ENCODE measurements at places on chromosomes 7 and 10. TPM values are rescaled to one million over a fixed set of nuclear protein-coding genes. Genes with fewer than 3 reads are reported as not detected.
A peak's percentile ranks its signal among the peaks of the same experiment; 100 is the strongest.

DNA sequence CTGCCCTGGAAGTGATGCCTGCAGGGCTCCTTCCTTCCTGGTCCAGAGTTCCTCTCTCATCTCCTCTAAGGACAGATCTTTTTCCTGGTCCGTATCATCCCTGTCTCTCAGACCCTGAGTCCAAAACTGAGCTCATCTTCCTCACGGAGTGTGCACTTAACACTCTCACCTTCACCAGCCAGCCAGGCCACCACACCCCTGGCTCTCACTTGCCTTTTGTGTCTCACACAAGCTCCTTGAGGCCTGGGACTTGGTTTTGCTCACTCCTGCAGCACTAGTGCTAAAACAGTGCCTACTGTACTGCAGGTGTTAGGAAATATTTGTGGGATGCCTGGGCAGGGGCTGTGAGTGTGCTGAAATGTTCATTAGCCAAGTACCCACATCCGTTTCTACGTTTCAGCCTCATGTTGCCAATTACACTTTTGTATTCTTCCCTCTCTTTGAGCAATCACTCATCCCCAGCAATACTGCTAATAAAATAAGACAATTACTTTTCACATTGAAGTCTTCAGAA lies 21.4 kb upstream of the PARP12 start:
- no peak for DNase-seq
- peaks cover 14% of the 10 kb centered on the region for H3K36me3 ChIP-seq
- no peak overlapping the region for H3K27ac ChIP-seq
- peaks cover 7% of the 10 kb centered on the region for H3K4me1 ChIP-seq
- no peak overlapping the region for H3K4me3 ChIP-seq

- peak overlapping the region; percentile 69 for H3K4me3 ChIP-seq
- H3K36me3 ChIP-seq: no peaks in the 10 kb centered on the region
- peaks cover 48% of the 10 kb centered on the region for H3K4me1 ChIP-seq
- no peak for DNase-seq
Measured at GRCh38 chr7:108001764-108002725, 916 bp downstream of the LAMB1 start.

GRCh38 chr7:115037128-115037802 lies 115.4 kb downstream of the MDFIC start:
- no peaks in the 10 kb centered on the region for H3K27me3 ChIP-seq
- no peak overlapping the region for H3K4me3 ChIP-seq
- no peak for DNase-seq
- H3K4me1 ChIP-seq: no peaks in the 10 kb centered on the region

DNA sequence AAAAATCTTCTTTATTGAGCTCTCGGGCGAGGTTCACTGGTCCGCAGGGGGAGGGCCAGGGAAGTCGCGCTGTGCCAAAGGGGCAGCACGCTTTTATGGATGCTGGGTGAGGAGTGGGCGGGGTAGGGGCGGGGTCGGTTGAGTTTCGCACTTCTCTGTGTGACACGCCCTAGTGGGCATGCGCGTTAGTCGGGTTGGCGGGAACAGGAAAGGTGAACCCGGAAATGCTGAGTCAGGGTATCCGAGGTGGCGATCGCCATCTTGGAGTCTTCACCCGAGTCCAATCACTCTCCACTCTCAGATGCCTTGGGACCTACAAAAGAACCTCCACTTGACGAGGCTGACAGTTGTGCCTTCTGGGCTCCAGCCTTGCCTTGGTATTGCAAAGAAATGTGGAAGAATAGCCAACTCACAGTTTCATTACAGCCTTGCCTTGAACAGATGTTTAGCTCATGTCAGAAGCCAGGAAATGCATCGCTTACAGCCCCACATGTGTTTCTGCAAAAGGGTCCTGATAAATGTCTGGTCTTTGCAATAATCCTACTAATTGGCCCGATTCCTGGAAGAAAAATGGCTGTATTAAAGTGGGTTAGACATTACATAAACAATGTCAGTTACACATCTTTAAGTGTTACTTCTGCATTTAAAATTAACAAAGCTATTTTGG lies 64.1 kb downstream of the AHR start:
- DNase-seq: no peak
- H3K27me3 ChIP-seq: no peaks in the 10 kb centered on the region
- no peaks in the 10 kb centered on the region for H3K36me3 ChIP-seq
- no peaks in the 10 kb centered on the region for H3K4me1 ChIP-seq
- no peak overlapping the region for H3K27ac ChIP-seq

DNA sequence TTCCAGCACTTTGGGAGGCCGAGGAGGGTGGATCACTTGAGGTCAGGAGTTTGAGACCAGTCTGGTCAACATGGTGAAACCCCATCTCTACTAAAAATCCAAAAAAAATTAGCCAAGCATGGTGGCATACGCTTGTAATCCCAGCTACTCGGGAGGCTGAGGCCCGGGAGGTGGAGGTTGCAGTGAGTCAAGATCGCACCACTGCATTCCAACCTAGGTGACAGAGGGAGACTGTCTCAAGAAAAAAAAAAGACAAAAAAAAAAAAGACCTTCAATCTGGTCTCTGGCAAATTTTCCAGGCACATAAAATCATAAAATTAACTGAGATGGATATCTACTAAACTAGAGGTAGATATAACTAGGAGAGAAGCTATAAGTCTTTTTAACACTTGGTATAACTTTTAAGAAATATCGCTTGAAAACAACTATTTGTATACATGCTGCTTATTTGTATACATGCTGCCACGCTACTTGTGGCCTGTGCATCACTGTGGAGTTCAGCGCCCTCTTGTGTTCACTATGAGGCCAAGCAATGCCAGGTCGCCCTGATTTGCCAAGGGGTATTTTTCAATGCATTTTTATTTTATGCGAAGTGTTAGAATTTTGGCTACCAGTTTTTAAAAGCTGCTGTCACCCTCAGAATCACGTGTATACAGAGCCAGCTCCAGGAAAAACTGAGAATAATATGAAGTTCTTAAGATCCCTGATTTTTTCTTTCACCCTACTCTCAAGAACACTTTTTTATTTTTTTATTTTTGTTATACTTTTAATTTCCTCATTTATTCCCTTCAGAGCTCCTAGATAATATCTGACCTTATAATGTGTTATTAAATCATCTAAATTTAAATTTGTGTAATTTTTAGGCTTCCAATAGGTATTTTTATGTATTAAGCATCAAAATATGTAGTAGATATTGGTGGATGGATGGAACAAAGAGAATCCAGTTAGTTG lies 26.7 kb downstream of the CYCS start:
- H3K4me1 ChIP-seq: peaks cover 7% of the 10 kb centered on the region
- H3K36me3 ChIP-seq: no peaks in the 10 kb centered on the region
- no peak overlapping the region for H3K4me3 ChIP-seq
- no peaks in the 10 kb centered on the region for H3K27me3 ChIP-seq
- DNase-seq: peak; percentile 61
- H3K27ac ChIP-seq: no peak overlapping the region

DNA sequence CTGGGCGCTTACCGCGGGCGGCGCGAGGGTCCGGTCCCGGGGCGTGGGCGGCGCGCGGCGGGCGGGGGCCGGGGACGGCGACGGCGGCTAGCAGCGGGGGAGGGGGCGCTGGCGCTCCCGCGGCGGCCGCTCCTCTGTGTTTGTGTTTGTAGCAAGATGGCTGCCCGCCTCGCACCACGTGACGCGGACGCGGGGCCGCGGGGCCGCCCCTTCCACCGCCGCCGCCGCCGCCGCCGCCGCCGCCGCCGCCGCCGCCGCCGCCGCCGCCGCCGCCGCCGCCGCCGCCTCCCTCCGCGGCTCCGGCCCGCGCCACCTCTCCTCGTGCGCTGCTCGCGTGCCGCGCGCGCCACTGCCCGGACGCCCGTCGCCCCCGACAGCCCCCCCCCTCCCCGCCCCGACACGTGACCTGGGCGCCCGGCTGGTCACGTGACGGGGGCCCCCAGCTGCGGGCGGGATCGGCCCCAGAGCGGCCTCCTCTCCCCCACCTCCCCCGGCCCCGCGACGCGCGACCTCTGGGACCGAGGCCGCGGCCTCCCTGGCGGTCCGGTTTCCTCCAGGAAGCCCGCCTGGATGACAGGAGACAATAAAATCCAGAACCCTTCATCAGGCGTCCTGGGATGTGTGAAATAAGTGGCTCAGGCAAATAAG lies at the start of gene GIGYF1:
TSS of gene GIGYF1 (minus strand) at position 153 of the 648 bp plus-strand sequence. CDS start 6,012 bp downstream, outside the sequence.
- H3K4me1 ChIP-seq: peaks cover 34% of the 10 kb centered on the region
- H3K4me3 ChIP-seq: peak within 1 kb of the TSS; percentile 80
- H3K36me3 ChIP-seq: no peaks in the 10 kb centered on the region
- peak; percentile 88 for DNase-seq
- no peaks in the 10 kb centered on the region for H3K27me3 ChIP-seq
- H3K27ac ChIP-seq: peak within 1 kb of the TSS; percentile 74

- H3K4me3 ChIP-seq: no peak overlapping the region
- H3K4me1 ChIP-seq: peaks cover 58% of the 10 kb centered on the region
- DNase-seq: no peak
- no peak overlapping the region for H3K27ac ChIP-seq
- H3K27me3 ChIP-seq: no peaks in the 10 kb centered on the region
Measured at GRCh38 chr7:152336754-152337368, 98.9 kb downstream of the KMT2C start.

DNA sequence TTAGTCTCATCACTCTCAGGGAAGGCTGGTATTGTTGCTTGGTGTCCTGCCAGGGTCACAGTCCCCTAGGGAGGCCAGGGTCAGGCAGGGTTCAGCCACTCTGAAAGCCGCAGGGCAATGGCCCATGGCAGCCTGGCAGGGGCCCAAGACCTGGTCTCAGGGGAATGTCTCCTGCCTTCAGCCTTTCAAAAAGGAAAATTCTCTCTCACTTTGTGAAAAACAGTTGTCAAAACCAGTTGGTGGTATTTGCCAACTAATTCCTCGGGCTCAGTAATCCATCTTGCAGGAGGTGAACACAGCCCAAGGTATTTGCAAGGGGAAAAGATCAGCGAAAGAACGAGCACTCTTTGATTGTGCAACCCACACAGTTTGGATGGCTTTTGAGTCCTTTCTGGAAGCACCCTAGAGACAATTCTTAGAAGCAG lies 101.5 kb downstream of the JCAD start:
- no peaks in the 10 kb centered on the region for H3K36me3 ChIP-seq
- no peak overlapping the region for H3K4me3 ChIP-seq
- H3K27me3 ChIP-seq: no peaks in the 10 kb centered on the region
- no peak overlapping the region for H3K27ac ChIP-seq
- DNase-seq: peak; percentile 50

DNA sequence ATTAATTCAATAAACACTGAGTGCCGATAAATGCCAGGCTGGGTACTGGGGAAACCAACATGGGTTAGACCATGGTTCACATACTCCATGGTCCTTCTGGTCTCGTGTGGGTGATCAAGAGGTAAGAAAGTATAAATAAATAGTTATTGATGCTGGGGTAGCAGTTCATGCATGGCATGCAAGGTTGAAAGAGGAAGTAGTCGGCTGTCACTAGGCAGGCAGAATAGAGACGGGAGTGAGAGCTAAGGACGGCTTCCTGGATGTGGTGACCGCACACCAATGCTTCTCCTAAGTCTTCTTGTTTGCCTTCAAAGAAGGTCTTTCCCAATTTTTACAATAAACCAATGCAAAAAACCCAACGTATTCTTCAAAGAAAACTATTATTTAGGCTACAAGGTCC lies 208.6 kb downstream of the ADAM12 start:
- DNase-seq: no peak
- no peak overlapping the region for H3K4me3 ChIP-seq
- no peaks in the 10 kb centered on the region for H3K4me1 ChIP-seq
- no peaks in the 10 kb centered on the region for H3K36me3 ChIP-seq

GRCh38 chr7:108596560-108596959 lies 26.9 kb downstream of the DNAJB9 start:
- no peak overlapping the region for H3K4me3 ChIP-seq
- no peak for DNase-seq
- no peaks in the 10 kb centered on the region for H3K4me1 ChIP-seq
- H3K27ac ChIP-seq: no peak overlapping the region
- no peaks in the 10 kb centered on the region for H3K27me3 ChIP-seq
- H3K36me3 ChIP-seq: no peaks in the 10 kb centered on the region

GRCh38 chr10:100186253-100187212 lies 704 bp upstream of the ERLIN1 start:
- peaks cover 27% of the 10 kb centered on the region for H3K4me1 ChIP-seq
- peak overlapping the region; percentile 88 for H3K27ac ChIP-seq
- peak; percentile 56 for DNase-seq

DNA sequence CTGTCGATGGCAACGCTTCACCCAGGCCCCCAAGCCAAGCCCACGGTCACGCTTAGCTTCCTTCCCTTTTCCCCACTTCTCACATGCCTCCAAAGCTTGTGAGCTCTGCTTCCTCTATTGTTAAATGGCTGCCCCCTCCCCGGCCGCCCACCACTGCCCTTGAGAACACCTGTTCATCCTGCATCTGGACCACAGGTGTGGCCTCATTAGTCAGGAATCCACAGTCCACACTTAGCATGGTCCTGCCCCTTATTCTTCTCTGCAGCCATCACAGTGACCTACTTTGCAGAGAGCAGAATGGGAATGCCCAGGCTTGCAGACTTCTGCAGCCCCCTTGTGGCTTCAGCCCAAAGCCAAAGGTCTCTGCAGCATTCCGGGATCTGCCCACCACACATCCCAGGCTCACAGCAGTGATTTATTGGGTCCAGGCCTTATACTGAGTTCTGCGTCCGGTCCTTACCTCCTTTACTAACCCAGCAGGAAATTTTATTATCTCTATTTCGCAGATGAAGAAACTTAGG lies 66.9 kb downstream of the PTPRE start:
- H3K27me3 ChIP-seq: no peaks in the 10 kb centered on the region
- H3K36me3 ChIP-seq: no peaks in the 10 kb centered on the region
- no peak for DNase-seq
- H3K4me3 ChIP-seq: no peak overlapping the region

- H3K4me1 ChIP-seq: no peaks in the 10 kb centered on the region
- no peak for DNase-seq
- H3K4me3 ChIP-seq: no peak overlapping the region
- no peak overlapping the region for H3K27ac ChIP-seq
- H3K36me3 ChIP-seq: no peaks in the 10 kb centered on the region
Measured at GRCh38 chr10:125375210-125375609, 214.8 kb upstream of the CTBP2 start.

ANKRD61 gene
- not detected for total RNA-seq

TRIM50 gene
- not detected for total RNA-seq

SPOCK2 gene
- 108 TPM for total RNA-seq

UPK3B gene
- 16.6 TPM for total RNA-seq

MKX gene
- total RNA-seq: 1.6 TPM

CTAGE15 gene
- 0.95 TPM for total RNA-seq

CYP26C1 gene
- total RNA-seq: 0.27 TPM

CYP17A1 gene
- total RNA-seq: 0.80 TPM

NT5C2 gene
- total RNA-seq: 105 TPM
